GM10248 (cell line): ENCODE measurements at places on chromosomes 5 and 9.

GRCh38 chr9:127866535-127866934 lies 10.9 kb downstream of the AK1 start:
- DNase-seq: peak; percentile 72

DNA sequence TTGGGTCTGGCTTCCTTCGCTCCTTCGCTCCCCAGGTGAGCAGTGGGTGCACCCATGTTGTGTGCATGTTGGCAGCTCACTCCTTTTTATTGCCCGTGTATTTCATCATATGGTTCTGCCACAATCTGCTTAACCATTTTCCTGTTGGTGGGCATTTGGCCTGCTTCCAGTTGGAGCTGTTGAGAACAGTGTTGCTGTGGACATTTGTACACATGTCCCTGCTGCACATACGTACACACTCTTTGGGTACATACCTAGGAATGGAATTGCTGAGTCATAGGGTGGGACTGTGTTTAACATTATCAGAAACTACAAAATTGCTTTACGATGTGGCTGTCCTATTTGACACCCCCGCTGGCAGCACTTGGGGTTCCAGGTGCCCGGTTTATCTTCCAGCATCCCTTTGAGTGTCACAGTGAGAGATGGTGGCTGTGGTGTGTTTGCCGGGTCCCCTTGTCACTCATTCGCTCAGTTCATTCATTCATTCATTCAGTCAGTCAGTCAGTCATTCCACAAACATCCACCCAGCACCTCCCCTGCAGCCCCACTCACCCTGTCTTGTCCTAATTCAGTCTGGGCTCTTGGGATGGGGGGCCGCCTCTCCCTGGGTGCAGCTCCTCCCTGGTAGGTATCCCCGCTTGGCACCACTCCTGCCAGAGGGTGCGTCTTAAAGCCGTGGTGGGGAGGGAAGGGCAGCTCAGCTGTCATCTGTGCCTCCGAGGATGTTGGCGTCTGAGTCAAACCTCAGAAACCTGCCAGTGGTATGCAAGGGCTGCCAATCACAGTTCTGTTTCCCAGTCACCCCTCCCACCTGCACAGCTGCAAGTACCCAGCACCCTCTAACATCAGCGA lies 7.9 kb upstream of the FIBCD1 start:
- no peak for DNase-seq

DNA sequence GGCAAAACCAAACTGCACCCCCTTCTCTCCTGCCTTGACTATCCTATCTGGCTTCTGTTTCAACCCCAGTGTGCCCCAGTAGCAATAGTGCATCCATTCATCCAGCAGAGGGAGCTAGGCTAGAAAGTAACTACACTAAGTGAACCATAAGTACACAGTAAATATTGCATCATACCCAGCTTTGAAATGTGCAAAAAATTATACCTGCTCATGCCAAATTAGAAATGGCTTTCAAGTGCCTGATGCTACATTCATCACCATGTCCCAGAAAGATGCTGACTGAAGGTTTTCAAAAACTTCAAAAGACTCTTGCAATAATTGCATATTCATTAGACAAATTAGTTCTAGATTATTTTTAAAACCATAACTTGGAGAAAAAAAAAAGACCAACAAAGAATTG lies 153.5 kb downstream of the PRELID2 start:
- DNase-seq: peak; percentile 49

DNA sequence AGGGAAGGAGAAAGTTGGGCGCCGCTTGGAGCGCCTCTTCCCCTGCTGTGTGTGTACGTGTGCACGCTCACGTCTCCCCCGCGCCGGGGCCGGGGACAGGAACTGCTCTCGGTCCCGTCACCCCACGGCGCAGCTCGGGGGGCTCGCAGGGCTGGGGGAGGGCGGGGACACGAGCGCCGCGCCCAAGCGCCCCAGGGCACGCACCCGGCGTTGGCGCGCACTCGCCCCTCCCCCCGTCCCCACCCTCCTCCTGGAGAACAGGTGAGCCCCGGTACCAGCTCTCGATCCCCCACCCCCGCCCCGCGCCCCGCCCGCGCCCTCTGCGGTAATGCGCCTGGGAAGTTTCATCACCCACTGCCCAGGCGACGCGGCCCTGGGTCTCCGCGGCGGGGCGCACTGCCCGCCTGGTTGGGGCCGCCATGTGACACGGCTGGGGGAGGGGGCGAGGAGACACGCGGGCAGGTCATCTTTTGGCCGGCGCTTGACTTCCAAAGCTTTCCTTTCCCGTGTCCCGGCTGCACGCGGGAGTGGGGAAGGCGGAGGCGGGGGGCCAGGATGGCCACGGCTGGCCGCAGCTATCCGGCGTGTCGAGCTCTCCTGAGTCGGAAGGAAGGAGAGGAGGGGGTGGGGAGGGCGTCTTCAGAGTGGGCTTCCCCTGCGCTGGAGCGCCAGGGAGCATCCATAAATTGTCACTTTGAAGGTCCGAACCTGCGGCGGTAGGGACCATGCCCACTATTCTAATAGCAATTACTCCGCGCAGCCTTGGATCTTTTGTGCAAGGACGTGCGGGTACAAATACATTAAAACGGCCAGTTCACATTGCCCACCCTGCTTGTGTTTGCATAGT lies 1.5 kb upstream of the STC2 start:
- DNase-seq: peak; percentile 83

- no peak for DNase-seq
Observed at GRCh38 chr5:174139623-174140022, 94.1 kb downstream of the NSG2 start.

GRCh38 chr5:54611290-54611951 lies 93.9 kb downstream of the SNX18 start:
- DNase-seq: no peak

- DNase-seq: peak; percentile 77
Observed at GRCh38 chr5:149834246-149834855, 104.2 kb downstream of the PPARGC1B start.

DNA sequence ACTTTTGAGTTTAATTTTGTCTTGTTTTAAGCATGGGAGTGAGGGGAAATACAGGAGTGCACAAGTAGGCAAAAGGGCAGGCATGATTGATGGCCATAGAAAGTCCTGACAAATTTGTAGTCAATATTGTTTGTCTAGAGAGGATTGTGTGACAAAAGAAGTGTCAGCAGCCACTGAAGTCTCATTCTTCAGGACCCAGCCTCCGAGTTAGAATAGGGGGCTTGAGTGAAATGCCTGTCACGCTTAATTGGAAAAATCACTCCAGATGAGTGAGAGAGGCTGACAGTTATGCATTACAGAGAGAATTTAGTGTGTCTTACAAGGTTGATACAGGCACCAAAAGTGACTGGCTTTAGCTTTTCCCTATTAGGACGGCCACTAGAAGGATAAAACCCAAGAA lies 81.9 kb upstream of the RPS23 start:
- DNase-seq: no peak

DNA sequence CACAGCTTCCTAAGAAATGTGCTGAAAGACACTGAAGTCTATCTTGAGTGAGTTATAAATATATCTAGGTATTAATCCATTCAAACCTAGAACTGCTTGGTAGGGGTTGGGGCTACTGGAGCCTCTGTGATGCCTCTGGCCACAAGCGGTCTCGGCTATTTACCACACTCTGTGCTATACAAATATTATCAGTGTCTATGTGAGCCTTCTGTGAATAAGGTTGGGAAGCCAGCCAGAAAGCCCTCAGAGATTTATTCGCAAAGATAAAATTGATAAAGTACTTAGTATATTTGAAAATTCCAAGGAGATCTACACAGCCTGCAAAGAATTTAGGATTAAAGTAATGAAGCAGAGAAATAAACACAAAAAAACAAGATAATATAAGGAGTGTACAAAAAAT lies 41.4 kb downstream of the LIFR start:
- no peak for DNase-seq

- DNase-seq: no peak
Observed at GRCh38 chr5:3596857-3597166, 1.2 kb downstream of the IRX1 start.

- DNase-seq: peak; percentile 52
Observed at GRCh38 chr5:50440651-50441492, at the start of gene EMB. Gene EMB, minus strand, starts transcription at chr5:50441288. Its CDS starts 137 bp downstream, at chr5:50441151.

GRCh38 chr9:86721226-86721781 lies 226.0 kb downstream of the GAS1 start:
- no peak for DNase-seq

GRCh38 chr9:104858846-104859245 lies 69.1 kb downstream of the ABCA1 start:
- no peak for DNase-seq

GRCh38 chr5:169385636-169386035 lies 84.7 kb upstream of the SLIT3 start:
- no peak for DNase-seq

DNA sequence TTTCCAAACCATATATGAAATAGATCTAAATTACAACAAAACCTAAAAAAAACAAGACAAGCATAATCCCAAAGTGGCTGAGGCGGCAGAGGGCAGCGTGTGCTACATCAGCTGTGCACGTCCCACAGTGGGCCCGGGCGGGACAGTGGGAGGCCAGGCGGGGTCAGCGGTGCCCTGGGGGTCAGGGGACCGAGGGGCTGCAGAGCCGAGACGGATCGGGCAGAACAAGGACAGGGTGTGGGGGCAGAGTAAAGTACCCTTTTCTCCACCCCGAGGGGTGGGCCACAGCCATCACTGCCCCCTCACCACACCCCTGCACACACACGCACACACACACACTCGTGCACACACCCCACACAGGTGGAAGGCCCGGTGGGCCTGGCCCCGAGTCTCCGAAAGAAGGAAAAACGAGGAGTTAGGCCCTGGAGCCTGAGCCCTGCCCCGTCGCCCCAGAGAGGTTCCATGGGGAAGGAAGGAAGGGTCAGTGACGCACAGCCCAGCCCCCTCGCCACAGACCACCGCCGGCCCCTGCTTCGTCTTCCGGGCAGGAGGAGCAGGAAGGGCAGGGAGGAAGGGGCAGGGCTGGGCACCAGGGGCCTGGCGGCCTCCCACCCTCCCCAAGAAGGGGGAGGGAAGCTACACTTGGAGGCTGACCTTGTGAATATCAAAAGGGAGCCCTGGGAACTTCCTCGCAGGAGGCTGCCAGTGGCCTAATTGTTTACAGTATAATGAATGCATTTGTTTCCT lies 49.6 kb upstream of the UBAC1 start:
- no peak for DNase-seq

DNA sequence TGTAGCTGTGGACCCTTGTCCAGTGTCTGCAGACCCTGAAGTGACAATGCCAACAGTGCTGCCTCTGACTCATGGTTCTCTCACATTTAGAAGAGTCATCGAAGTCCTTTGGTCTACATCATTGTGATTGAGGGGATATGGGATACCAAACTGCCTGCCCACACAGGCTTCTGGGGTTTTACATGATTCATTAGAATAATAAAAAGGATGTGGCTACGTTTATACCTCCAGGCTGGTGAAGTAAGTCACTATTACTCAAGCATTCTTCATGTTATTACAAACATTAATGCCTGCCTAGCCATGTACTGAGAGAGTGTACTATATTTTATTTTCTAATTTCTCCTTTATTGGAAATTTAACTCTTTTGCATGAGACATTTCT lies 365.7 kb downstream of the SPATA31D1 start:
- no peak for DNase-seq

- DNase-seq: no peak
Observed at GRCh38 chr9:131528186-131528585, 2.9 kb downstream of the UCK1 start.

DNA sequence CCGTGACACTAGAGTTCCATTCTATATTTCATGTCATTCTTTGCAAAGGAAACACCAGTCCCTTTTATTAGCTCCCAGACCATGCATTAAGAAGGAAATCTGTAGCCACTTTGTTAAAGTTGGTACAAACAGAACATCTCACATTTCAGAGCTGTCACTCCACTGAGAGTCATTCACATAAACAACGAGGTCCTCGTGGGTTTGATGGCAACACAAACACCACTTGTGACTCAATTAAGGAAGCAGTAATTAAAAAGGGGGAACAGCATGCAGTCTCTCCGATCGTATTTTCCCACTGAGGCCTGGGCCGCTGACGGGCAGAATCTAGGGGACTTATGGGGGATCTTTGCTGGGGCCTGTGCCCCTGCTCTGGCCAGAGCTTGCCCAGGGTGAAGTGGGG lies 94.2 kb upstream of the ZNF618 start:
- DNase-seq: no peak

DNA sequence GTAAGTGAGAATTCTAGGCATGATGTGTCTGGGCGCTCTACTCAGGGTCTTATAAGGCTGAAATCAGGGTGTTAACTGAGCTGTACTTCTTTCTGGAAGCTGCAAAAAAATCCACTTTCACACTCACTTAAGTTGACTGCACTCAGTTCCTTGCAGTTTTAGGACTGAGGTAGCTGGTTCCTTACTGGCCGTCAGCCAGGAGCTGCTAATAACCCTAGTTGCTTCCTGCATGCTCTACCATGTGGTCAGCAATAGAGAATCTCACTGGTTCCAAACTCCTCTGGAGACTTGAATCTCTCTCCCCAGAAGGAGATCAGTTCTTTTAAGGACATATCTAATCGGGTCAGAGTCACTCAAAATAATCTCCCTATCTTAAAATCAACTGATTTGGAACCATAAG lies 911.2 kb downstream of the EFNA5 start:
- no peak for DNase-seq

- DNase-seq: no peak
Observed at GRCh38 chr5:159459951-159460538, 129.8 kb upstream of the IL12B start.

- no peak for DNase-seq
Observed at GRCh38 chr5:158484150-158484549, 615.6 kb downstream of the EBF1 start.

DNA sequence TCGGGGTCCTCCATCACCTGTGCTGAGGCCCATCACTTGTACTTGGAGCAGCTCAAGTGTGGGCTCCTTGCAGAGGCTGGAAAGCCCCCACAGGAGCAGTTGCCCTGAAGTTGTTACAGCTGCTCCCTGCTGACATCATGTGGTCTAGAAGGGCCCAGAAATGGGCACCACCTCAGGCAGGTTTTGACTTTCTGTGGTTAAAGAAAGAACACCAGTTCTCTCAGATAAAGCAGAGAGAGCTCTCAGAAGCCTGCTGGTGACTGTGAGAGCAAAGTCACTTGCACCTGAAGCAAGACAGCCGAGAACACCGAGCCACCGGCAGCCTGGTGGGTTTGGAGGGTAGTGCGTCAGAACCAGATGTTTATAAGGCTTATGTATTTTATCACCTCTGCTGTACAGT lies 70.4 kb downstream of the MVB12B start:
- DNase-seq: peak; percentile 40

- DNase-seq: no peak
Observed at GRCh38 chr9:89750117-89750791, 145.4 kb downstream of the GADD45G start.

DNA sequence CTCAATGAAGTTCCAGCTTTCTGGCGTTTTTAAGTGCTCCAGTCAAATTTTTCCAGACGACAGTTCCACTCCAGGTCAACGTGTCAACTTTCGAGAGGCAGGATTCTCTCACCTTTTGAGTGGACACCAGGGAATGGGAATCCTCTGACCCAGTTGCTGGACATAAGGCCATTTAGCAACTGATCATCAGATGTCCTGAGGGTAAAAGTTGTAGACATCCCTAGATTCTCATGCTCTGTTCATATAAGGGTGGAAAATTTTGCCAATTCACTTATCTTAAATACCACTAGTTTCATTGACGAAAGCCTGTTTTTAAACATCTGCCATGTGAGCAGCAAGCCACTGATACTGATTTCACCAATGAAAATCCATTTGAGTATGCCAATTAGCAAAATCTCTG lies 275.5 kb downstream of the MAST4 start:
- DNase-seq: no peak
